RWPE2 (cell line): ENCODE measurements at places on chromosomes 5 and 9.

DNA sequence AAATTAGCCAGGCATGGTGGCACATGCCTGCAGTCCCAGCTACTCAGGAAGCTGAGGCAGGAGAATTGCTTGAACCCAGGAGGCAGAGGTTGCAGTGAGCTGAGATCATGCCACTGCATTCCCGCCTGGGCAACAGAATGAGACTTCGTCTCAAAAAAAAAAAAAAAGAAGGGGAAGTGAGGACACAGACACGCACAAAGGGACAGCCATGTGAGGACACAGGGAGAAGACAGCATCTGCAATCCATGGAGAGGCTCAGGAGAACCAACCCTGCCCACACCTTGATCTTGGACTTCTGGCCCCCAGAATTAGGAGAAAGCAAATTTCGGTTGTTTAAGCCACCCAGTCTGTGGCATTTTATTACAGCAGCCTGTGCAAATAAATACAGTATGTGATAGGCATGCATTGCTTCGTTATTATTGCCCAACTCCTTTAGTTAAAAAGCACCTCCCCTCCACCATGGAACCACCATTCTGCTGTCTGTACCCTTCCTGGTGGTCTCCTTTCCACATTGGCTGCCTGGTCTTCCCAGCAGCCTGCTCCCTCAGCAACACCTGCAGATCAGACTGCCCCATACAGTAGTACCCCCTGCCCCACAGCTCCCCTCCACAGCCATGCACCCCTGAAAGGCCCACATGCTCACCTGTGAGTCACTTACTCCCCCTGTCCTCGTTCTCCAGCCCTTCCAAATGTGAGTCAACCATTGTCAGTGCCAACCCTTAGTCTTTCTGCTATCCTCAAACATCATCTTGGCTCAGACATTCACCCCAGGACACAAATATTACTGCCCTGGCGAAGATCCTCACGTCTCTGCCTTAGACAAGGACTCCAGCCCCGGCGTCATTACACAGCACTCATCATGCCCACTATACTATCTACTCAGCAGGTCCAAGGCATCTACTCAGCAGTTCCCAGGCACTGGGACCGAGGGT, 128.8 kb downstream of the ROR2 start:
- no peak for DNase-seq

GRCh38 chr5:109945097-109945678, 255.5 kb downstream of the MAN2A1 start:
- no peak for DNase-seq

- DNase-seq = no peak
Measured at GRCh38 chr9:81599837-81600236, 89.5 kb downstream of the TLE1 start.

DNA sequence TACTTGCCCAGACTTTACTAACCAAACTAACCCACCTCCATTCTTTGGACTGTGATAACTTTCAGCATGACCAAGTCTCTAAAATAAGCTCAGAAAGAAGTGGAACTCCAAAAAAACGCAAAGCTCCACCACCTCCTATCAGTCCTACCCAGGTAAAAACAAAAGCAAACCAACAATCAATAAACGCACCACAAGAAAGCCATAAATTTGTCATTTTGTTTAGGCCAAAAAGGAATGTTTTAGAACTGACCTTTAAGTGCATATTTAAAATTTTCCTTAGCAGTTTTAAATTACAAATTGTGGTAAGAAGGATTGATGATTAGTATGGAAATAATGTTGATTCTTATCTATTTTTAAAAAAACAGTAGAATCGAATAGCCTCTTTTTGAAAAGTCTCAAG, 25.5 kb upstream of the TTC23L start:
- no peak for DNase-seq

DNA sequence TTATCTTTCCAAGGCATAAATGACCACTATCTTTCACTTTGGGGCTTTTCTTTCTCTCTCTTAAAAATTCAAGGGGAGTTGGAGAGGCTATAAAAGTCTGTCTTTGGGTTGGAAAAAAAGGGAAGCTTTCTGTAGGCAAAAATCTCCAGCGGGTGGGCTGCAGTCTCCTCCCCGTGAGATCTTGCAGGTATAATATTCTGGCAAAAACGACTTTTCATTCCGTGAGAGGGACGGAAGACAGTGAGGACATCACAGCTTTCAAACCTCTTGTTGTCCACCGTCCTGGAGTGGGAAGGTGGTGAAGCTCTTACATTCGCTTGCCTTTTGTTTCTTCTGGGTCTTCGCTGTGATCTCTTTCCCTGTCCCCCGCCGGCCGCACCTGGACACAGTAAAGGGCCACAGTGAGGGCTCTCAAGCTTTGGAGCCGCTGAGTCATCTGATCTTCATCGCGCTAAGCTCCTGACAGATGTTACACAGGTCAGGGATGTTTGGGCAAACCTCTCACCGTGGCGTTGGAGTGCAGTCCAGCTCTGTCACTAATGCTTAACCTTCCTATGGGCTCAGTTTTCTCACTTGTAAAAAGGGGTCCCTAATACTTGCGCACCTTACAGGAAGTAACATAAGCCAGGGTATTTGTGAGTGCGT, 61.9 kb upstream of the MEGF10 start:
- no peak for DNase-seq

GRCh38 chr5:163163858-163164257, 273.5 kb upstream of the CCNG1 start:
- no peak for DNase-seq

- DNase-seq = no peak
Measured at GRCh38 chr9:9847750-9848149, 765.1 kb downstream of the PTPRD start.

- DNase-seq = peak; percentile 45
Measured at GRCh38 chr5:172550096-172550765, 90.8 kb upstream of the NEURL1B start.
